Cerebellar nuclear complex (tissue), 1 donor: ENCODE measurements at places on chromosomes 6 and 20.

- DNase-seq, result no peak
Observed at GRCh38 chr6:7433121-7433617, 43.6 kb downstream of the RIOK1 start.

DNA sequence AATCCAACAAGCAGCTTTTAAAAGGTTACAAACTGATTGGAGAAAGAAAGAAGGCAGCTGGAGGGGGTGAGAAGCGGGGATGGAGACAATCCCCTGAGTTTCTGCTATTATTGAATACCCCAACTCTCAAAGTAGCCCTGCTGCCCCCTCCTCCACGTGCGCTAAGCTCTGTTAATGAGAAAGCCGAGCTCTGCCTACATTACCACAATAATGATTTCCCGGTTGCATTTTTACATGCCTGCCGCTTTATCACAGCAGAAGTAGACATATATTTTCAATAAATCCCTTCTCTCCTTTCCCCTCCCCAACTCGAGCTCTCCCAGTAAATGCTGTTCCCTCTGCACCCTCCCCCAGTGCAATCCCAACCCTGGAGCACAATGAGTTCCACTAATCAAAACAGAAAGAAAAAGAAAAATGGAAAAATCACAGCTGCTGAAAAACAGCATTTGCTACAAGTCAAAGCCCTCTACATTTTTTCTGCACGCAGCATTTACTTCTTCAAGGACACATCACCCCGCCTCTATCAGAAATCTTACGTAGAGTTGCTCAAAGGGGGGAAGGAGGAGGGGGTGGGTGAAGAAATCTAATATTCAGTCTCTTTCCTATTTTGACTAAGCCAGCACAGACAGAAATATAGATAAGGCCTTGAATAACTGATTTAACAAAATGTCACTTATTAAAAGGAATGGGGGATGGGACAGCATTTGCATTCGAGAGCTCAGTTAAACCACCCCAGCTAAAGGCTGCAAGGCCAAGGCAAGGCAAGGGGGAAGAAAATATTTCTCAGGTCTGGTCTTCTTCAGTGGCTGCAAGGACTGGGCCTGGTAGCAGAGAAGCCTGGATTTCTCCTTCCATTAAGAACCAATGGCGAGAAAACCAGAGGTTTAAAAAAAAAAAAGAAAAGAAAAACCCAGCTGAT, 10.7 kb downstream of the TRERF1 start:
- no peak for DNase-seq

- DNase-seq, result no peak
Observed at GRCh38 chr6:152355166-152355565, 282.0 kb downstream of the SYNE1 start.

GRCh38 chr20:48603819-48604405, 223.9 kb downstream of the PREX1 start:
- DNase-seq, result no peak

- DNase-seq, result no peak
Observed at GRCh38 chr20:57985278-57985677, 243.2 kb downstream of the ANKRD60 start.

DNA sequence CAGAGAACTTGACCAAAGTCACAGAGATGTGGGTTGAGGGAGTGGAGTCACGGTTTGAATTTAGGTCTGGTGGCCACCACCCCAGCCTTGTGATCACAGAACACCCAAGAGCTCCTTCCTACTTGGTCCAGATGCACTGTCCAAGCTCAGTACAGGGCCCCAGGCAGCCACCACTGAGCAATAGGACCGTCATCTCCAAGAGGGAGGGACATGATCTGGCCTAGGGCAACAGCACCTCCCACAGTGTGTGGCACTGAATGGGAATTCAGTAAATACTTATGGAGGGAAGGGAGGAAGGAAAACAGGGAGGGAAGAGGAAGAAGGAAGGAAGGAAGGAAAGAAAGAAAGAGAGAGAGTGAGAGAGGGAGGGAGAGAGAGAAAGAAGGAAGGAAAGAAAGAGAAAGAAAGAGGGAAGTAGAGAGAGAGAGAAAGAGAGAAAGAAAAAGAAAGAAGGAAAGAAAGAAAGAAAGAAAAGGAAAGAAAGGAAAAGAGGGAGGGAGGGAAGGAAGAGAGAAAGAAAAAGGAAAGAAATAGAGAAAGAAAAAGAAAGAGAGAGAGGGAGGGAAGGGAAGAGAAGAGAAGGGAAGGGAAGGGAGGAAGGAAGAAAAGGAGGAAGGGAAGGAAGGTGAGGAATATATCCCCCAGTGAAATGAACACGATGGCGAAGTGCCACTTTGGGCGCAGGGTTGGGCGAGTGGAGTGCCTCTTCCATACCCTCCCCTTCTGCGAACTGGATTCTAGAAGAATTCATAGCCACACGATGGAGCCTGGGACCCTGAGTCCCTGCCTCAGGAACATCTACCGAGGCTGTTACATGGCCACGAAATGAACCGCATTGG, 243.7 kb downstream of the TFAP2C start:
- DNase-seq, result no peak

DNA sequence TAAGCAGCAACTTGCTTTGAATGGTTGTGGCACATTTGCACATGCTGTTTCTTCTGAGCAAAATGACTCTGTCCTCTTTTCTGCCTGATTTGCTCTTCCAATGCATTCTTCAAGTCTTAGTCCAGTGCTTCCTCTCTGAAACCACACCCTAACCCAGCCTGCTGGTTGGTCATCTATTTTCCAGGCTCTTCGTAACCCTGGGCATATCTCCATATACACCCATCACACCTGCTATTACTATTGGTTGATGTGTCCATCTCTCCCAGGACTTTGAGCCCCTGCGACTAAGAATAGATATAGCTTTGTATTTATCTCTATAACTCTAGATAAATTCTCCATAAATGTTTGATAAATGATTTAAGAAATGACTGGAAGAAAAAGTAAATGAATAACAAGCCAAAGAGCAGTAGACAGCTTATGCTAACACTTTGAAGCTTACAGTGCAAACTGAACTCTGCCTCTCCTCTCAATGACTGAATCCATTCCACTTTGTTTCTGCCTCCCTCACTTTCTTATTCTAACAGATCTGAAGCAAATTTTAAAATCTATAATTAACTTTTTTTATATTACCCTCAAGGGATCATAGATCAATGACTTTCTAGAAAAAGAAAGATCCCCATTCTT, 59.7 kb upstream of the NT5E start:
- DNase-seq, result no peak

GRCh38 chr20:42024653-42025052, 406.5 kb upstream of the CHD6 start:
- DNase-seq, result no peak

DNA sequence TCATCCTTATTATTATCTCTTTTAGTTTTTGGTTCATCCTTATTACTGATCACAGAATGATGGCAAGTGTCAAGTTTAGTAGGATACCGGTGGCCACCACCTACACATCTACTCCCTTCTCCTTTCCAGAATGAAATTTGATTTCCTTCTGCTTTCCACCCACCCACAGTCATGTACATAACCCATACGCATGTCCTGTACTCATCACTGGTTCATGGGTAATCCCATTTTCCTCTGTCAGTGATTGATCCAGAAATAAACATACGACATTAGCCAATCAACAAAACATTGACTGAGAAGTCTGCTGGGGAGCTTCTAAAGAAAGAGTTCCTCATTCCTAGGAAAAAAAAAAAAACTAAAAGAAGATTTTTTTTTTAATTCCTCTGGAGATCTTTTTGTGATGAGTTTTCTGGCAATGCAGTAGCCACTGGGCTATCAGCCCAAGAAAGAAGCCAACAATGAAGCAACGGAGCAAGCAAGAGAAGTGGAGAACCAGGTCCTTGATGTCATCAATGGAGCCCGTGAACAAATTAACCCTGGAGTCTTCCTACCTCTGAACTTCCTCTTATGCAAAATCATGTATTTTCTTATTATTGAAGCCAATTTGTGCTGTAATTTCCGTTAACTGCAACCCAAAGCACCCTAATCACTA, 127.8 kb downstream of the TASP1 start:
- no peak for DNase-seq

DNA sequence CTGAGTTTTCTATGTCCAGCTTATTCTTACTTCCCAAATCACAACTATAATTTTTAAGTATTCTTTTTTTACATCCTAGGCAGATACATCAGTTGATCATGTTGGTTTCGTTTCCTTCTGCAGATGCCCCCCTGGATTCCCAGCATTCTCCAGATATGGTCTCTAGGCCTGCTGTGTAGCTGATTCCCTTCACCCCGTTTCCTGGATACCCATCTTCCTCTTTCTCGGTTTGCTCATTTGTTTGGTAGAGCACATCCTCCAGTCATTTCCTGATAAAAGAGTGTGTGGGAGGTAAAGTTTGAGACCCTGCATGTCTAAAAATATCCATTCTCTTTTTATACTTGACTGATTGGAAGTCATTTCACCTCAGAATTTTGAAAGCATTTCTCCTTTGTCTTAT, 66.4 kb downstream of the ANKS1A start:
- DNase-seq, result no peak

DNA sequence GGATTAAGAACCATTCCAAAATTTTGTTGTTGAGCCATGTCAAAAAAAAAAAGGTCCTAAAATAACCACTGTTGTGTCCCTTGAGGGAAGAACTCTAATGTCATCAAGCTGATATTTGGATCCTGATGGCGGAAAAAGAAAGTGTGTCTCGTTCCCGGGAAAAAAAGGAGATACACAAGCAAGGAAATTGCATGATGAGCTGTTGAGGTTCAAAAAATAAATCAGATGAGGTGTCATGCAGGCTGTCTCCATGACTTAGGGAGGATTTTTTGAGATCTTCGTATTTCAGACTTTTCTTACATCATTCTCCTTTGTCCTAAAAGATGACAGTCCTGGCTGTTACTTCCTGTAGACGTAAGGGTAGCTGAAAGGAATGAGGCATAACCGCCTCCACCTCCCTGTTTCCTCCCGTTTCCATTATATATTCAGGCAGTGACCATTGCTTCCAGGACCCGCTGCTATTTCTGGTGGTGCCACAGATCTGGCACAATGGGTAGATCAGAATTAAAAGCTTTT, 117.3 kb upstream of the TNFAIP3 start:
- DNase-seq, result no peak

DNA sequence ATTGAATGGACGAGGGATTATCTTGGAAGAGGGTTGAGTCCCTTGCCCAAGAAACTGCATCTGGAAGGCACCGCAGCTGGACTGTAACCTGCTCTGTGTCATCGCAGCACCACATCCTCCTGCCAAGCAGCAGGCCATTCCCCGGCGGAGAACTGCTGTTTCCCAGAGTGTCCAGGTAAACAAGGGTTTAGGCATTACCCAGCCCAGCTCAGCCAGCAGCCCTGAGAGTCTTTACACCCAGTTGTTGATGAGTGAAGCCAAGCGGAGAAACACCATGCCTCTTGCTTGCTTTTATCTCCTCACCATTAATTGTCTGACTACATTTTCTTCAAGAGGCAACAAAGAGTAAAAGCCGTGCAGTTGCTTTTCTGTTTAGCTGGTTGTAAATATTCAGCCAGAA, 104.1 kb downstream of the CDH4 start:
- DNase-seq, result no peak

DNA sequence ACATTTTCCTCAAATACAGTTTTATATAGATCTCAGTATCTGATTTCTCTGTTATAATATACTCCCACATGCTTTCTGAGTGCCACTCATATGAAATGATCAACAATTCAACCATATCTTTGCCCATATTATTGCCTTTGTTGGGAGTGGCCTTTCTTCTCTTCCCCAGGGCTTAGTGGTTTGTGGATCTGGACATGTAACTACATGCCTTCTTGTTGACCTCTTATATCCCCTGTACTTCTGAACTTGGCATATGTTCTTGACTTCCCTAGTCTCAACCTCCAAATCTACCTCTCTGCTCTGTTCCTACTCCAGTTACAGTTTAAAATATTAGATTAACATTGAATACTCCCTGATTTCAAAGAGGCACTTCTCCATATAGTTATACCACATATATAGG, 34.3 kb upstream of the PRIM2 start:
- DNase-seq, result no peak

DNA sequence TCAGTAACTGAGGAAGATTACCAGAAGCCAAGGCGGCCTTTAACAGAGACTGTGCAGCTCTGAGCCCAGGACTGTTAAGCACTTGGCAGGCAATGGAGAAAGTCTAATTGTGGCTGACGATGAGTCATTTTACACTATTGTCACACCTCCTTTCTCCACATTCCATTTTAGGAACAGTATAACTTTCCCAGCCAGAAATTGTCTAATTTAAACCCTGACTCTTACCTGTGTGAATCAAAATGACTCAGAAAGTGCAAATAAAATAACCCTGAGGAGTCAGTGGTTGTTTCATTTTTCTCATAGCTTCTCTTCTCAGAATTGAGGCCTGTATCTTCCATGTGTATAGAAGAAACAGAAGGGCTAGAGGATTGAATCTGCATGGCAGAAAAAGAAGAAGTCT, 40.0 kb upstream of the OPN5 start:
- DNase-seq, result no peak

DNA sequence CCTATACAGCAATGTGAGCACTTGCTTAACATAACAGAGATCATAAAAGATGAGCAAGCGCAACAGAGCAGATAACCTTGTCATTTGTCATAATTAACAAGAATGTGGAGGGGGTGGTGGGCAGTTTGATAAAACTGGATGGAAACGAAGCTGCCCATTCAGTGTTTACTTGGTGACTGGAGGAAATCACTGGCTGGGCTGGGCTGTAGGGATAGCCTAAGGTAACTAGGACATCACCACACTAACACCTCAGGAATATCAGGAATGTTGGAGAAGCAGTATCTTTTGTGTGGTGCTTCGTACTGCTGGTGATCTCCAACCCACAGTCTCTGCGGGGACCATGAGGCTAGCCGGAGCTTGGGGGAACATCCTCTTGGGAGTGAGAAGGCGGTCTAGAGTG, 218.4 kb downstream of the HIVEP2 start:
- DNase-seq, result no peak

- DNase-seq, result no peak
Observed at GRCh38 chr6:168370310-168370991, 50.9 kb upstream of the DACT2 start.

DNA sequence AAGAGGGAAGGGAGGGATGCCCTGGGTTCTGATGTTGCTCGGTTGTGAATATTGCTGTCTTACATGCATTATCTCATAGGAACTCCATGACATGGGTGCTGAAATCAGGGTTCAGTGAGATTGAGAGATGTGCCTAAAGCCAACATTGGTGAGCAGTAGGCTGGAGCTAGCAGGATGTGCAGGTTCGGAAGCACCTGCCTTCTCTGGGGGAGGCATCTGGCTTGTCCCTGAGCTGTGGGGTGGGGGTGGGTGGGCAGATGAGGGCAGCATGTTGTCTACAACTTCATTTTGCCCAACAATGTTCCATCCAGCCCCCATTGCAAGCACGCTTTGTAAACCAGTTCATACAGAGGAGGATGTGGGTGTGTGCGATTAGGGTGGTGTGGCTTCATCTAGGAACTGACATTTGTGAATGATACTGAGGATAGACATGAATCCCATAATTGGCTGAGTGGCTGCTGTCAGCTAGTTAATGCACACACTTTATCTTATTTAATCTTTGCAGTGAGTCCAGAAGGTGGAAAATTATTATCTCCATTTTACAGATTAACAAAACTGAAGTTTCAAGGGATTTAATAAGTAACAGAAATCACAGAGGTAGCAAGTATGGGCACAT, 119.4 kb downstream of the SYNDIG1 start:
- no peak for DNase-seq

DNA sequence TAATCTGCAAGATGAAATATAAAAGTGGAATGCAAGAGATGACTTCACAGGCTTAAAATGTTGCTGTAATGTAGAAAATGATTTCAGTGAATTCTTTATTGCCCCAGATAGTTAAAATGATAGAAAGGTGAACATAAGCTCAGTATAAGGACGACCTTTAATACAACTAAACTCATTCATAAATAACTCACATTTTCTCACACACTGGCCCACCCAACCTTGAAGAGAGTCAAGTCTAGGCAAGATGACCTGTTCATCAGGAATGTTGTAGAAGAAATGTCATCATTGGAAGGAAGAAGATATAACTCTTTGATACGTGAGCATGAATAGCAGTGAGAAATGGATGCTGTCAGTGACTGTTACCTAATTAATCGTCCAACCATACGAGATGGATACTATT, 111.1 kb upstream of the SASH1 start:
- no peak for DNase-seq
